ENCODE measurements at places on chromosomes 2 and 18.

DNA sequence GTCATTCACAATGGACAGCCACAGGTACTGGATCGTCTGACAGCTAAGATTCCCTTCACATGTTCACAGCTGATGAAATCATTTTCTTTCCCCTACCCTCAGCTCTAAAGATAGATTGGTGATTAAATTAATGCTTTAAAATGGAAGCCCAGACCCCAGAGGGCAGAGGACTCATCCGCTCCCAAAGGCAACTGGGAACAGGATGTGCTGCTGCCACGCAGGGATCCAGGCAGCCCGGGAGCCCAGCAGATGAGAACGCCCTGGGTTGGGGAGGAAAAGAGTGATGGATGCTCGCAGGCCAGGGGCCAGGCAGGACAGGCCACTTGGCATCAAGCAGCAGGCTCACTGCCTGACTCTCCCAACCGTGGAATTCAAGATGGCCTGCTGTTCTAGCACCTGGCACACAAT is 41.3 kb downstream of the HDHD2 start:
- no peak for DNase-seq

- DNase-seq = no peak
These were observed 24.7 kb upstream of the NMUR1 start for GRCh38 chr2:231554748-231555545.

GRCh38 chr2:176092270-176093144 is at the start of gene HOXD13:
HOXD13 (plus strand) TSS chr2:176092721; CDS start chr2:176092891, 170 bp downstream.
- no peak for DNase-seq

GRCh38 chr2:229673676-229674075 is 40.7 kb downstream of the DNER start:
- no peak for DNase-seq

DNA sequence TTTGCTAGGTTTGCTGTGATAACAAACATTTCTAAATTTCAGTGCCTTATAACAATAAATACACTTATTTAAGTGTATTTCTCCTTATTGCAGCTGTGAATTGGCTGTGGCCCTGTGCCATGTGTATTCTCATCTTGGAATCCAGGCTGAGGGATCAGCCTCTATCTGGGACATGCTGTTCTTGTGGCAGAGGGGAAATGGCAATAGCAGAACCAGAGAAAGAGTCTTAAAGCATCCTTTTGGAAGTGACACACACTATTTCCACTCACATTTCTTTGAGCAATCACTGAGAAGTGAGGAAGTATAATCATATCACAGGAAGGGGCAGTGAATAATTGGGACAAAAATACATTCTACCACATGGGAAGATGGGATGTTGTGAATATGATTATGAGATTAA is 66.2 kb upstream of the PROKR1 start:
- no peak for DNase-seq

GRCh38 chr2:229237270-229237669 is 33.8 kb downstream of the PID1 start:
- no peak for DNase-seq

- no peak for DNase-seq
These were observed 219.8 kb downstream of the SH3BP4 start for GRCh38 chr2:235171550-235172031.

DNA sequence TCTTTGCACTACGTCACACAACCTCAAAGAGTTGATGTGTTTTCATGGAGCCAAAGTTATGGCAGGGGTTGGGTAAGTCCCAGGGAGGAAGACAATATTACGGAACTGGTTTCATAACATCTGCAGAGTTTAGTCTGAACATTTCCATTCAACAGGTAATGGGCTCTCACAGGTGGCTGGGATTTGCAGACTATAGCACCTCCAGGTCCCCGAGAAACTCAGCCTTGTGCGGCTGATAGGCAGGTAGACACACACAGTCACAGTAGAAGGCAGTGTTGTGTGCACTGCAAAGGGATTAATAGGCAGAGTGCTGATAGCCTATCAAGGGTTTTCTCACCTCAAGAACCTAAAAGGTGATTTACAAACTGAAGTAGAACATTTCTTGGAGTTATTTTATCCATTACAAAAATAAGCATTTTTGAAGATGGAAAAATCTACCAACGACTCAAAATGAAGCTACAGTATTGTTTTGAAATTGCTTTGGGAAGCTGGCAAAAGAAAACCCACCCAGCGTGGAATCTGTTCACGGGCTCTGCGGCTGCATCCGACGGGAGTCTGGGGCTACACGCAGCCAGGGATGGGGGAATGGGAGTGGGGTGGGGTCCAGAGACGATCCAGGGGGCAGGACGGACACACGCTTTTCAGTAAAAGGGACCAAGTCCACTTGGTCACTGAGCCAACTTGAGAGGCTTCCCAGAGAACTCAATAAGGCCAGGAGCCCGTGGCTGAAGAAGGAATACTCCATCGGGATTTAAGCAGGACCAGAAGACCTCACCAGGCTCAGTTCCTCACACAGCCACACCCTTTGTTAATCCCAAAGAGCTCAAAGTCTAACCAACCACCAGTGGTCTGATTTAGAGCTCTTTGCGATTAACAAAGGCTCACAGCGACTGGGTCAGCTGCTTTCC is 82.9 kb downstream of the CHRNA1 start:
- peak; percentile 9 for DNase-seq

DNA sequence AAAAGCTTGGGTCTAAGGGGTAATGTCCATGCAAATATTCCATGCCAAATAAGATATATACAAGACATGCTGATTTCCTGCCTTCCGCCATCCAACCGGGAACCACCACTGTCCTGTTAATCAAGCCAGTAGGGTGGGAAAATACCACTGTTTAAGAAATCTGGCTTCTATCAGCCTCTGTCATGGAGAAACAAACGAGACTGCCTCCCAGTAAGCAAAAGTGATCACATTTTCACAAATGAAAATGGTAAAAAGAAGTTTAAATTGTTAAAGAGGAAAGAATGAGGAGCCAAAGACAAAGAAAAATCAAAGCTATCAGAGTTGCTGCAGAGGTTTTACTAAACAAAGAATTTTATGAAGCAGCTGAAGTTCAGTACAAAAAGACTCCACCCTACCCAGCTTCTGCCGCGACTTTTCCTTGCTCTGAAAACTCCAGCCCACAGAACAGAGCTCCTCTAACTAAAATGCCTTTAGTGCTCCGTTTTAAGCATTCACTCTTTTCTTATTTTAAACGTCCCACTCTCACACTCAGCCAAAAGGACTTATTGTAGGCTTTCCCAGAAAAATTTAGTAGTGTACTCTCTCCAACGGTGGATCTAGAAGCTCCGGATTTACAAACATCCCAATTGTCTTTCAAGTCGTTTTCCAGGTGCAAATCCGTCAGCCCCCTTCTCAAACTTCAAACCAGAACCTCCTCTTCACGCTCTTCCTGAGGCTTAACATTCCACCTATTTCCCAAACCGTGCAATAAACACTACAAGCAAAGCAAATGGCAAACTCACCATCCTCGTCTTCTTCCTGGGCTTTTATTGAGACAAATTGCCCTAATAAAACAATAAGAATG is 613 bp downstream of the COL5A2 start:
- DNase-seq = peak; percentile 51
